ENCODE measurements at places on chromosomes 13 and 19. TPM values are rescaled to one million over a fixed set of nuclear protein-coding genes. Genes with fewer than 3 reads are reported as not detected.
A peak's percentile ranks its signal among the peaks of the same experiment; 100 is the strongest.

DNA sequence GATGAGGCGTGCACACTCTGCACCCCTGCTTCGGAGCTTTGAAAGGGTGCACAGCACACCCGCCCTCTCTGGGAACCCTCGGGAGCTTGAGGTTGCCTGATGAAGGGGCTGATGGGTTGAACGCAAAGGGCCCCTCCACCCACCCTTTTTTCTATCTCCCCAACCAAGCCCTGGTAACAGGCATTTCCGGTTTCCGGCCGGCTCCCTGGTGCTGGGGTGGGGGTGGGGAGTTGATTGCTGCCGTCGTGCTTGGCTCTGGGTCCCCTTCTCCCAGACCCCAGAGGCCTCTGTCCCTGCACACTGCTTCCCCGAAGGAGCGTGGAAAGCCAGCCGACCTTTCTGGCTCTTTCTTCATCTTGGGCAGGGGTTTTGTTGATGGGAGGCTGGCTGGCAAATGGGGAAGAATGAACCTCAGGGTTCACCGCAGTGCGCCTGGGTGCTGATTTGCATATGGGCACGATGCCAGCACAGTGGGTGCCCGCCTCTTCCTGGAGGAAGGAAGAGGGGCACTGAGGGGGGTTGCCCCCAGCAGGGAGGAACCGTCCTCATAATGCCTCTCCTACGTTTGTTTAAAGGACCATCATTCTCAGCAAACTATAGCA, 29.1 kb downstream of the VAV1 start:
- peak; percentile 67 for DNase-seq

DNA sequence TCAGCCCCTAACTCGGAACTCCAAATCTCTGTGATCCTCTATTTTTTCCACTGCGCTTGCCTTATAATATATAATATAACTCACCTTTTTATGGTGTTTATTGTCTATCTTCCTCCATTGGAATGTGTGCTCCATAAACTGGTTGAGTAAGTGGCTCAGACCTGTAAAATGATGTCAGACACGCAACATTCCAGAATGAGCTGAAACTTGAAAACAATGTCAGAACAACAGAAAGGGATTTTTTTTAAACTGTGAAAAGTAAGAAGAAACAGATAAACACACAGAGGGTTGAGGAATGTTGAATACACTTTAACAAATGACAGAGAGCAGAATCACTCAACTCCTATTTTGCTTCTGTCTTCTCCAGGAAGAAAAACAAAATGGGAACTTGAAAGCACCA, 19.1 kb upstream of the FAM216B start:
- DNase-seq, result no peak

- DNase-seq, result no peak
Measured at GRCh38 chr13:70388935-70389334, 280.7 kb upstream of the KLHL1 start.

- DNase-seq, result no peak
Measured at GRCh38 chr13:73715911-73716510, 418.2 kb downstream of the KLF12 start.

- DNase-seq, result no peak
Measured at GRCh38 chr13:111480976-111481375, 160.5 kb downstream of the TEX29 start.

- no peak for DNase-seq
Measured at GRCh38 chr19:40576151-40576584, 505 bp upstream of the SHKBP1 start.

Gene TEX101
- not detected for total RNA-seq

GRCh38 chr13:104114101-104114500, 1047.9 kb upstream of the SLC10A2 start:
- no peak for DNase-seq

Gene SPC24
- total RNA-seq, result 48.7 TPM

GRCh38 chr13:110570886-110571285, 9.4 kb upstream of the RAB20 start:
- DNase-seq, result no peak

Gene DCT
- total RNA-seq, result 0.34 TPM

Gene GPR18
- 8.4 TPM for total RNA-seq

GRCh38 chr13:40407567-40407966, 258.9 kb downstream of the FOXO1 start:
- DNase-seq, result no peak

- DNase-seq, result peak; percentile 60
Measured at GRCh38 chr13:50244713-50245574, 229.7 kb downstream of the KCNRG start.

Gene FGF21
- not detected for total RNA-seq

GRCh38 chr19:47713046-47714021, at the start of gene EHD2:
TSS of gene EHD2 (plus strand) at chr19:47713422. CDS start at chr19:47716613, 3,191 bp downstream.
- peak; percentile 70 for DNase-seq

GRCh38 chr13:77345150-77345780, 18.4 kb upstream of the MYCBP2 start:
- no peak for DNase-seq

DNA sequence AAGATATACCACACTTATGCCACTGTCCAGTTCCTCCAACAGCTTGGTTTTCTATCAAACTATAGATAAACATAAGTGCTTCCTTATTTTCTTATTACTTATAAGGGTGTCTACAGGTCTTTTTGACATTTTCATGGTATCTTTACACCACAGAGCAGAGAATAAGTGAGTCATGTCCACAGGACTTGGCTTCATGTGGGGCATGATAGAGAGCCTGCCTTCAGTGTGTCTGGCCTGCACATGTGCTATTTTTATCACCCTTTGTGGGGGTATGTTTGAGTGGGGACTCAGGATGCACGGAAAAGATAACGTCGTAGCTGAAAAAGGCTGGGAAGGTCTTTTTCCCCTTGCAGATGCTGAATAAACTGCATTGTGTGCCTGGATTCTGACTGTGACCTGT, 8.1 kb upstream of the STOML3 start:
- DNase-seq, result no peak

Gene HIPK4
- not detected for total RNA-seq

Gene ZNF547
- 2.7 TPM for total RNA-seq

- no peak for DNase-seq
Measured at GRCh38 chr19:2981898-2982297, 4.5 kb downstream of the TLE6 start.
